ENCODE measurements at places on chromosomes 3 and 15.

DNA sequence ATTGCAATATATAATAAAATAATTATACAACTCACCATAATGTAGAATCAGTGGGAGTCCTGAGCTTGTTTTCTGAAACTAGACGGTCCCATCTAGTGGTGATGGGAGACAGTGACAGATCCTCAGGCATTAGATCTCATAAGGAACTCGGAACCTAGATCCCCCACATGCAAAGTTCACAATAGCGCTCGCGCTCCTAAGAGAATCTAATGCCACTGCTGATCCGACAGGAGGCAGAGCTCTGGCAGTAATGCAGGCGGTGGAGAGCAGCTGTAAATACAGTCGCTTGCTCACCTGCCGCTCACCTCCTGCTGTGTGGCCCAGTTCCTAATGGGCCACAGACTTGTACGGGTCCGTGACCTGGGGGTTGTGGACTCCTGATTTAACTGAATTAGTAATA lies 87.8 kb downstream of the P3H2 start:
- DNase-seq = no peak

GRCh38 chr15:66603301-66604179 lies 37.7 kb upstream of the LCTL start:
- peak; percentile 28 for DNase-seq

DNA sequence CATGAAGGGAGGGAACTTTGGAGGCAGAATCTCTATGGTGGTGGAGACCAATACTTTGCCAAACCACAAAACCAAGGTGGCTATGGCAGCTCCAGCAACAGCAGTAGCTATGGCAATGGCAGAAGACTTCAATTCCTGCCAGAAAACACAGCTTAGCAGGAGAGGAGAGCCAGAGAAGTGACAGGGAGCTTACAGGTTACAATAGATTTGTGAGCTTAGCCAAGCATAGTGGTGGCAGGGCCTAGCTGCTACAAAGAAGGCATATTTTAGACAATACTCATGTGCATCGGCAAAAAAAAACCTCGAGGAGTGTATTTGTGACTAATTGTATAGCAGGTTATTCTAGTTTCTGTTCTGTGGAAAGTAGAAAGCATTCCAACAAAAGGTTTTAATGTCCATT lies 6.4 kb upstream of the CSTA start:
- no peak for DNase-seq

GRCh38 chr3:108453565-108453964 lies 56.8 kb downstream of the MYH15 start:
- no peak for DNase-seq

DNA sequence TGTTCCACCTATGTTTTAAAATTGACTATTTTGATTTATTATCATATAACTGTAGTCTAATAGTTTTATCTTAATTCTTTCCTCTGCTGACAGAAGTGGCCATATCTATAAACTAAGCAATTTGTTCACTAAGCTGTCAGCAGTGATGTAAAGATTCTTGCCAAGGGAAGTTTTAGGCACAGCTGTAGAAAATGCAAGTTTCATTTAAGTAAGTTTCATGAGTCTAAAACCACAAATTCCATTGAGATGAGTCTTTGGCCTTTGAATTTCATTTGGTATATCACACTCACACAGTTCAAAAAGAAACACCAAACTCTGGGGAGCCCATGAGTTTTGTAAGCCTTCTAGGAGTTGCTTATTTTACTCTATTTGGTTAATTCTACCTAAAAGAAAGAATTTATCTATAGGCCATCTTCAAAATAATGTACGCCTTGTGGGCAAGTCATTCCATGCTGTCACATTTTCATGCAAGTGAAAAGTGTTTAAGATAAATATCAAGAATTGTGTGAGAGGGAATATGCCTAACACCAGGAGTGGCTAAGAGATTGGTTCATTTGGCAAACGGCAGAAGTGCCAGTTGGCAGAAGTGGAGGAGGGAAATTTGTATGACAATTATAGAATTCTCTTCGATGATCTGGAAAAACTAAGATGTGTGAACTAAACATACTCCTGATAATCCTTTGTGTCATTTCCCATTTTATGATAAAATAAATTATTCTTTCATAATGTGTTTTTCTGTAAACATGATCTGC lies 292.9 kb downstream of the ZIC4 start:
- DNase-seq = no peak

DNA sequence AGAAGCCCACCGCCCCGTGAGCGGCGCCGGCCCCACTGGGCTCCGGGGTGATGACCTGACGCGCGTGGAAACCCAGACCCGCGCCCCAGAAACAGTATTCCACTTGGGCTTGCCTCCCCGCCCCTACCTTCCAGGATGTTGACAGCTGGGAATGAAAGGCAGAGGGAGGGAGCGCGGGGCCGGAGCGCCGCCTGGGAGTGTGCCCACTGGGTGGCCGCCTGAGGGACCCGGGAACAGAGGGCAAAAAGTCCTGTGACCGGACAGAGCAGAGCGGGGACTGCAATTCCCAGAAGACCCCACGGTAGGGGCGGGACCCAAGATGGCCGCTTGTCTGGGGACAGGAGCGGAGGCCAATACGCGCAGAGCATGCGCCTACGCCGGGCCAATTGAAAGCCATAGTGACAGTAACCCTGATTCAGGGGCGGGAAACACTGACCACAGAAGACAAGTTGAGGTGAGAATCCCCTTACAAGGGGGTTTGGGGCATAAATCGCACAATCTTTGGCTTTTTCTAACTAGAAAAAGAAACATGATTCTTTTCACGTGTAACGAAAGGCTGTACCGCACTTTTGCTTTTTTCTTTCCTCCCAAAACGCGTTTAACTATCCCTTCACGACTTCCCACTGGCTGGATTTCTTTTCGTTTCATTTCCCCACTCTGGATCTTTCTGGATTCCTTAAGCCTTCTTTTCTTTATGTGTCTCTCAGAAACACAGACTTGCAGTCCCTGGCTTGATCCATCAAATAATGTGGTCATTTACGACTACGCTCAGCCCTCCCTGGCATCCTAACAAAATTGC lies at the start of gene FHIT:
TSS of gene FHIT (minus strand) at position 279 of the 799 bp plus-strand sequence.
- peak; percentile 77 for DNase-seq

DNA sequence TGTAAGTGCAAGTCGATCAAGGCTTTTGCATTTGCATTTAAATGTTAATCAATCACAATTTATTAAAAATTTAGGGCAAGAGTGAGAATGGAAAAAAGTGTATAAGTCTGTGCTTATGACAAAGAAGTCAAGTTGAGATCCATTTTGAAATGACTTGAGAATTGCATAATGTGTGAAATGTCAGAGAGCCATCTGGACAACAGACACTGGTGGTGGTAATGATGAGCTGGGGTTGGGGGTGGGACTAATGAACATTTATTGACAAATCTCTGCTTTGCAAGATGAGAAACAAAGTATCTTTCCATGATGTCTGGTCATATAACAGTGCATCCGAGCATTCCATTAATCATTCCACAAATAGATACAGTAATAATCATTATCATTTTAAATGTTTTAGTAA lies 89.4 kb upstream of the ZBTB20 start:
- no peak for DNase-seq

- DNase-seq = no peak
These were observed 59.2 kb upstream of the OSBPL11 start for GRCh38 chr3:125654526-125654925.

GRCh38 chr3:106006001-106006400 lies 137.2 kb upstream of the CBLB start:
- DNase-seq = no peak
